Right ventricle myocardium inferior (tissue), 1 donor: ENCODE measurements at places on chromosomes 13 and 19. TPM values are rescaled to one million over a fixed set of nuclear protein-coding genes. Genes with fewer than 3 reads are reported as not detected.

Gene GFY
- total RNA-seq, result not detected

DNA sequence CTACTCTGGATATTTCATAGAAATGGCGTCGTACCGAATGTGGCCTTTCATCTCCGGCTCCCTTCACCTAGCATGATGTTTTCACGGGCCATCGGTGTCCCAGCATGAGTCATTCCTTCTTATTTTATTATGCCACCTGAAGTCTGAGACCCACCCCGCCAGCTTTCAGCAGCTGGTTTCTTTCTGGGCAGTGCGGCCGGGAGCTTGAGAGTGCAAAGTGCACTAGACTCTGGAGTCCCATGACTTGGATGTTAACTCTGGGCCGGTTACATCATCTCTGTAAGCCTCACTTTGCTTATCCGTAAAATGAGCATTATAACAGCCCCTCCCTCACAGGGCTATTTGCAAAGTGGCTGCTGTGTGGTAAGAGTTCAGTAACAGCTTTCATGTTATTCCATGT is 5.8 kb upstream of the KMT5C start:
- DNase-seq, result no peak

DNA sequence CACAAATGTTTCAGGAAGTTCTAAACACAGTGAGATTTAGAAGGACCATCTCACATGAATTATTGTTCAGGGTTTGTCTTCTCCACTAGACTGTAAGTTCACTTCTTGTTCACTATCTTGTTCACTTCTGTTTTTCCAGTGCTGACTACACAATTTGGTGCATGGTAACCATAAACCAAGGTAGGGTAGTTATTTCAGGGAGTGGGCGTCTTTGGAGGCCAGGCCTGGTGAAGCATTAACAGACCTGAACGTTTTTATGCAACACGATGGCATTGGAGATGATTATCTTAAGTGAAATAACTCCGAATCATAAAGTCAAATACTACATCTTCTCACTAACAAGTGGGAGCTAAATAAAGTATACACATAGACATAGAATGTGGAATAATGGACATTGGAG is 14.4 kb upstream of the OXGR1 start:
- no peak for DNase-seq

GRCh38 chr13:66557357-66557756 is 672.8 kb downstream of the PCDH9 start:
- no peak for DNase-seq

DNA sequence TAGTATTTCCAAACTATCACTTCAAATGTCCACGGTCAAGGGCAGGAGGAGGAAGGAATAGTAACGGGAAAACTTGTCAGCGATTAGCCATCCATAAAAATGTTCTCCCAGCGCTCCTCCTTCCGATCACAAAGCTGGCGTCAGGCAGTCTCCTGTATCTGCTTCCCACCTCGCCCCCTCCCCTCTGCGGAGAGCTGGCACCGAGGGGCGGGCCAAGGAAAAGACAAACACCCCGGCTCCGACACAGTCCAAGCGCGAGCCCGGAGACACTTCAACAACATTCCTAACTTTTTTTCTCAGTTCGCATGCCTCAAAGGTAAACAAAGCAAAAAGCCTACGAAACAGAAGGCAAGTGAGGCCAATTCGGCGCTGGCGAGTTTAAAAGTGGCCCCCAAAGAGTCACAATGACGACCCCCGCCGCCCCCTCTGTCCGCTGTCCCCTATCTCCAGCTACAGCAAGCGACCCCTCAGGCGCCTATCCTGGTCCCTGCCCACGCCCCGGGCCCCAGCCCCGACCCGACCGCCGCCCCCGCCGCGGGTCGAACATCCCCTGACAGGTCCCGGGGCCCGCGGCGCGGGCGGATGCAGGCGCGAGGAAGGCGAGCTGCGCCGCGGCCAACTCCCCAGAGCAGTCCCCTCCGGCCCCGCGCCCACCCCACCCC is 736 bp downstream of the SMAD9 start:
- DNase-seq, result no peak
